Right renal pelvis (tissue), 4 donors: ENCODE measurements at places on chromosomes 1 and 21.
A peak's percentile ranks its signal among the peaks of the same experiment; 100 is the strongest.

- DNase-seq: no peak
Observed at GRCh38 chr1:55894521-55894920, 679.4 kb upstream of the USP24 start.

GRCh38 chr1:46681333-46682034 is 9.8 kb downstream of the TEX38 start:
- no peak for DNase-seq

DNA sequence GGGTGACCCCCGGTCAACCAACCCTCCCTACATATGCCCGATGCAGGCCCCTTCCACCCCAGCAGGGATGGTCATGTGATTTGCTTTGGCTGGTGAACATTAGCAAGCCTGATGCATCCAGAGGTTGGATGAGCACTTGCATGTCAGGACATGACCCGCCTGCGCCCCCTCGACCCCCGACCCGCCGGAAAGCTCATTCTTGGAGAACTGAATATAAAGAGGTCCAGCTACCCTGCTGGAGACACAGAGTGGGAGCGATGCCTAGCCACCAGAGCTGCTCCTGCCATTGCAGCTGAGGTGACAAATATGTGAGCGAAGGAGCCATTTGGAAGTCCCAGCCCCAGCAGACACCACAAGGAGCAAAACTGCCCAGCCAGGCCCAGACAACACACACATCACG is 39.6 kb downstream of the COA6 start:
- no peak for DNase-seq

- no peak for DNase-seq
Observed at GRCh38 chr1:210438928-210439841, 110.5 kb downstream of the HHAT start.

GRCh38 chr1:205927247-205927646 is 16.0 kb downstream of the SLC26A9 start:
- no peak for DNase-seq

DNA sequence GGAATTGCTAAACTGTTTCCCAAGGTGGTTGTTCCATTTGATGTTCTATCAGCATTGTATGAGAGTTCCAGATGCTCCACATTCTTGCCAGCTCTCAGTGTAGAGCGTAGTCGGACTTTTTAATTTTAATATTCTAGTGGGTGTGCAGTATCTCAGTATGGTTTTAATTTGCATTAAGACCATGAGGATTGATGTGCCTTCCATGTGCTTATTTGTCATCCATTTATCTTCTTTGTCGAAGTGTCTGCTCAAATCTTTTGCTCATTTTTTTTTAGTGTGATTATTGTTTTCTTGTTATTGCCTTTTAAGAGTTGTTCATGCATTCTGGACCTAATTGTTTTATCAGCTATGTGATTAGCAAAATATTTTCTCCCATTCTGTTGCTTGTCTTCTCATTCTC is 13.8 kb upstream of the GUCA2B start:
- DNase-seq: no peak

DNA sequence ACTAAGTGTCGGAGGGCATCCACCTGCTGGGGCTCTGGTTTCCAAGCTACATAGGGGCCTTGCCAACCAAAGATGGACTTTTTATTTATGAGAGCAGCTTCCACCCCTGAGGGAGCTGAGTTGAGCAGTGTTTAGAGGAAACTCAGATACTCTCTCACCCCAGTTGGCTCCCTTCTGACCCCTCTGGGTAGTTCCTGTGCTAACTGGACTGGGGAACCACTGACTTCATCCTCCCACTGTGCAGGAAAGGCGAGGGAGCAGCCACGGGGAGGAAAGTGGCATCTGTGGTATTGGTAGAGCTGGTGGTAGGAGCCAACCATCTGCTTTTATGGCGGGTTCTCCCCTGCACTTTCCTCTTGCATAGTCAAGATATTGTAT is 70.4 kb downstream of the MPZL1 start:
- no peak for DNase-seq

DNA sequence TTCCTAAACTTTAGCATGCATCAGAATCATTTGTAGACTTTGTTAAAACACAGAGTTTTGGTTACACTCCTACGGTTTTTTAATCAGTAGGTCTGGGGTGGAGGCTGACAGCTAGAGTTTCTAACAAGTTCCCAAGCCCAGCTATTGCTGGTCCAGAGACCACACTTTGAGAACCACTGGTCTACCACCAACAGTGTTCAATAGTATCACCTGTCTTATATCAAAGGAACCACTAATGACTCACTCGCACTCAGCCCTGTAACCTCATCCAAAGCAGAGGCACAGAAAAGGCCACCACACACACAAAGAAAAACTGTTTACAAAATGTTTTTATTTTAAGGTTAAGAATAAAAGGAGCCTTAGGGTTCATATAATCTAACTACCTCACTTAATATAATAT is 68.7 kb downstream of the HIVEP3 start:
- no peak for DNase-seq

DNA sequence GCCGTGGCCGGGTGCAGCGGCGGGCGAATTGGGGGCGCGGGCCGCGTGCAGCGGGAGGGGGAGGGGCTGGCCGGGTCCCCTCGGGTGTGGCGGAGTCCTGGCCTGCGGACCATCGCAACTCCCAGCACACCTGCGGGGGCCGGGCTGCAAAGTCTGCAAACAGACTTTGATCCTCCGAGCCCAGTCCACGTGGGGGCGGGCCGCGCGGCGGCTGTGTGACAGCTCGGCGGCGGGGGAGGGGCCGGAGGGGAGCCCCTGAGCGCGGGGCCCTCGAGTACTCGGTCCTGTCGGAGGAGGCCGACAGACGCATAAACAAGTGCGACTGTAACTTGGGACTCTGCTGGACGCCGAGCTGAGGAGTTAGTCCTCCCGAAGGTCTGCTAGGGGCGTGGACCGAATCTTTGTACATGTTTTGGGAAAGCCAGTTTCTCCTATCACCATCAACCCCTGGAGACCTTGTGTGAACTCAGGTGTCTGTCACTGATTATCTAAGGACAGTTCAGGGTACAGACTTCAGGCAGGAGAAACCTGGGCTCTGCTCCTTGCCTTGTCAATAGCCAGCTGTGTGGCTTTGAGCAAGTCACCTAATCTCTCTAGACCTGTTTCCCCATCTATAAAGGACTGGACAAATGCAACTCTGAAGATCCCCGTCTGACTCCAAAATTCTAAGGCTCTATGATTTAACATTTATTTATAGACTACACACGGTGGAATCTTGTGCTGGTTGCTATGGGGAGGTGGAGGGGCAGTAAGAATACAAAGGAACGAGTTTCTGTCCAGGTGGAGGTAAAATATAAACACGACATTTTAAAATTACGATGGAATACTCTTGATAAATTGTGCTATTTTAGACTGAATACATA is 710 bp upstream of the SLC30A1 start:
- DNase-seq: peak; percentile 49

GRCh38 chr1:214570442-214570841 is 19.0 kb upstream of the PTPN14 start:
- no peak for DNase-seq

- no peak for DNase-seq
Observed at GRCh38 chr21:44708213-44708865, 3.0 kb downstream of the TSPEAR start.

GRCh38 chr1:205379056-205379455 is 22.3 kb upstream of the KLHDC8A start:
- DNase-seq: no peak

DNA sequence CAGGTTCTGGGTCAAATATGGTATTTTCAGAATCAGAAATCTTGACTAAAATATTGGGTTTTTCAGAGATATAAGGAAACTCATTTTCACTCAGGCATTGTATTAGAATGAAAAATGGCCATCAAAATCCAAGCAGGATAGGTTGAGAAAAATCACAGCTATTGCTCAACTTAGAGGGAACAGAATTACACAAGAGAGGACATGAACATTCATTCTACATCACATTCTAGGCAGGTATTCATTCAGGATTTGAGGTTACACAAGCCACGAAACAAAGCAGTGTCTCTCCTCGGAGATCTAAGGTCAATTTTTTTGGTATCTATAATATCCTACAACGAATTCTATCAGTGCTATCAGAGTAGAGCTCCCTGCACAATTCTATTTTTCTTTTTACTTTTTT is 163.6 kb upstream of the HP1BP3 start:
- no peak for DNase-seq

DNA sequence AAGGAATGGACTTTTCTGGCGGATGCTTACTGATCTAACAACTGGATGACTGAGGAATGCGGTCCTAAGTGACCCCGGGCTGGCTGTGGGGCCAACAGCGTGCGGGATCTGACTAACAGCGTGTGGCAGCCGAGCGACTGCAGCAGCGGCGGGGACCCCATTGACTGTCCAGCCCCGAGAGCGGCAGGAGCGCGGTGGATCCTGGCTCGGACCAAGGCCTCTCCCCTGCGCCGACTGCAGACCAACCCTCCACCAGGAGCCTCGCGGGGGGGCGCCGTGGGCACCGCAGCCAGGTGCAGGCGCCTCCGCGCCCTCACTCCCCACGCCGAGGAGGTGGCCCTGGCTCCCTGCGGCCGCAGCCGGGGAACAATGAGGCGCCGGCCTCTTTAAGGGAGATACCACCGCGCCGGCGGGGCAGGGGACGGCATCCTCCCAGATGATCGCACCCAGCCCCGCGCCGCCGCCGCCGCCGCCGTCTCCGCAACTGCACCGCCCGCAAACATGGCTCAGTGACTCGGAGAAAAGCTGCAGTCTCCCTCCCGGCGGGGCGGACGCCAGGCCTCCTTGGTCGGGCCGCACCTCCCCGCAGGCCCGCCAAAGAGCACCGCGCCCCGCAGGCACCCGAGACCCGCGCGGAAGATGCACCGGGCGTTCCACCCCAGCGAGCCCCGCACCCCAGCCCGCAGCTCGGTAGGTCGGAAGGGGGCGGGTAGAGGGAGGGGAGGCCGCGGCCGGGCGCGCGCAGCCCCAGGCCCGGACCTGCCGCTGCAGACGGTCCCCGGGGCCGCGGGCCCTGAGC is 694 bp upstream of the PDIK1L start:
- DNase-seq: no peak

- DNase-seq: no peak
Observed at GRCh38 chr21:14903172-14903865, 161.5 kb downstream of the NRIP1 start.

DNA sequence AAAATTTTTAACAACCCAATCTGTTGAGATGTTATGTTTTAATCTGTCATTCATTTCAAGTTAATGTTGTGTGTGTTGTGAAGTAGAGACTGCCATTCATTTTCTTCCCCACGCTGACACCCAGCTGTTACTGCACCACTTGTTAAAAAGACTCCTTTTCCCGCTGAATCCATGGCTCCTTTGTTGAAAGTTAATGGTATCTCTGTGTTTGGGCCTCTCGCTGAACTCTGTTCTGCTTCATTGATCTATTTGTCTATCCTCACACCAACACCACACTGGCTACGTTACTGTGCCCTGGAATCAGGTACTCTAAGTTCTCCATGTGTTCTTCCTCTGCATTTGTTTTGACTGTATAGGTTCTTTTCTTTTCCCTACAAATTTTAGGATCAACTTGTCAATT is 58.2 kb downstream of the PDE9A start:
- no peak for DNase-seq

DNA sequence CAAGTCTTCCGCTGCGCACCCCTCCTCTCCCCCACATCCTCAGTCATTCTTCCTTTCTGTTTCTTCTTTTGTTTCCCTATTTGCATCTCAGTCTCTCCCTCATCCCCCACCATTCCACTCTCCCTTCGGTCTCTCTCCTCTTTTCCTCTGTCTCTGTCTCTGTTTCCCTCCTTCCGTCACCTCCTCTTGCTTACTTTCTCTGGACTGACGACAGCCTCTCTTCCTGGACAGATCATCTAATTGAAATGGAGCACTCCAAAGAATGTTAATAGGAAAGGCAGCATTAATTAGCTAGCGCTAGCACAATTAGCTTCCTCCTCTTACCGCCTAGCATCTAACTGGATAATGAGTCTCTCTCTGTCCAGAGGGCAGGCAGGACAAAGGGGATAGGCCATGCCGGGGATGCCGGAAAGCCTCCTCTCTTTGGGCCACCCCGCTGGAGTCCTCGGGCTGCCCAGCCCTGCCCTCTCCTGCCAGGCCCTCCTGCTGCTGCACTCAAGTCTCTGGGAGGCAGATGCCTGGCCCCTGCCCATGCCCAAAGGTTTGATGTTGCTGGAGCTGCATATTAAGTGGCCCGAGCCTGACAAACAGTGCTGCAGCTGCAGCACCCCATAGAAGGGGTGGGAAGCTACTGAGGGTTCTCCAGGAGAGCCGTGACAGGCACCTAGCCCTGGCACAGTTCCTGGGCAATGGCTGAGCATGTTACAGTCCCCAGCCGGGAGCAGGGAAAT is 20.8 kb downstream of the DISP3 start:
- no peak for DNase-seq

- no peak for DNase-seq
Observed at GRCh38 chr1:196654271-196654670, 2.4 kb downstream of the CFH start.

DNA sequence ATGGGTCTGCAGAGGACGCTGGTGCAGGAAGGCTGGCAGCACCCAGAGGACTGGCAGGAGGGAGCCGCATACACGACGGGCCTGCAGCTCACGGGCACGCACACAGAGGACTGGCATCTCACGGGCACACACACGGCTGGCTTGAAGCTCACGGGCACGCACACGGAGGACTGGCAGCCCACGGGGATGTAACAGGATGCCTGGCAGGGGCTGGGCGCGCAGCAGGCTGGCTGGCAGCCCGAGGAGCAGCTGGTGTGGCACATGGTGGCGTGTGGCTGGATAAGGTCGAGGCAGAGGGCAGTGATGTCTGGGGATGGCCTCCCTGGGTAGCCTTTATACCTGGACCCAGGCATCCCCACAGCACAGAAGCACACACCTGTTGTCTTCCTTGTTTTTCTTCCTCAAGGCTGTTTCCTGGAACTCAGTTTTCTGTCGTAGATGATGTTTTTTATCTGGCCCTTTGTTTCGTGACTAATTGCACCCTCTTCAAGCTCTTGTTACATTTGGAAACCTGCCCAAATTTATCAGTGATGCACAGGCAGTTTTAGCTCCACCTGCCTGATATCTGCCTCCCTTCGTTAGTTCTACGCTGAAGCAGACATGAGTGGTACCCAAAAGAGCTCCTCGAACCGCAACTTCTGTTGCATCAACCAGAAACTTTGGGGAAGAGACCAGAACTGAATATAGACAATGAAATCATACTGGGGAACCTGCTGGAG is at the start of gene KRTAP12-1:
TSS of gene KRTAP12-1 (minus strand) at position 303 of the 719 bp plus-strand sequence. CDS start at position 263, 40 bp downstream.
- DNase-seq: no peak

DNA sequence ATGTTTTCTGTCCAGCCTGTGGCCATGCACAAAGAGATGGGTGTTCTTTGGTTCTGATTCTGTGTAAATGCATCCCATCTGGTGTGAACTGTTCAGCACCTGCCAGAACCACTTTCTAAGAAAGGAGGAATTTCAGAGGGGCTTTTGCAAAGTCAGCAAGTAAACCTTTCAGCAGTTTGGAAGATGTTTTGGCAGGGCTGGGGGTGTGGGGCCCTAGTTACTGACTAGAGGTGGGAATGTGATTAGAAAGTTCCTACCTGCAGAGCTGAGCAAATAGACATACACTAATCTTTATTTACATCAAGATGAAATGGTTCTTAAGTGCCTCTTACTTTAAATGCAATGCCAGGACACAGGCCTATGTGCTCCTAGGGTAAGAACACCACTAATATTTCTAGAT is 378.1 kb upstream of the USP24 start:
- DNase-seq: no peak
